ENCODE measurements at places on chromosomes 6 and 20.
A peak's percentile ranks its signal among the peaks of the same experiment; 100 is the strongest.

DNA sequence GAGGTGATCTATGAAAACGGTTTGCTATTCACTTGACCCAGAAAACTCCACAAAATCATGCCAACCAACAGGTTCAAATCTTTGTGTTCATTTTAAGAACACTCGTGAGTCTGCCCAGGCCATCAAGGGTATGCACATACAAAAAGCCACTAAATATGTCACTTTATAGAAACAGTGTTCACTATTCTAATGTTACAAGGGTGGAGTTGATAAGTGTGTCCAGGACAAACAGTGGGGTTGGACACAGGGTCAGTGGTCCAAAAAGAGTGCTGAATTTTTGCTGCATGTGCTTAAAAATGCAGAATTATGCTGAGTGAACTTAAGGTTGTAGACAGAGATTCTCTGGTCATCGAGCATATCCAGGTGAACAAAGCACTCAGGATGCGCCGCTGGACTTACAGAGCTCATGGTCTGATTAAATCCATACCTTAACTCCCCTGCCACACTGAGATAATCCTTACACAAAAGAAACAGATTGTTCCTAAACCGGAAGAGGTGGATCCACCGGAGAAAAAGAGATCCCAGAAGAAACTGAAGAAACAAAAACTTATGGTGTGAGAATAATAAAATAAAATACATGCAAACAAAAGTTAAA lies 23.5 kb downstream of the KIAA0408 start:
- no peak for DNase-seq

GRCh38 chr6:106510090-106510970 lies 119.0 kb downstream of the RTN4IP1 start:
- DNase-seq: peak; percentile 85

DNA sequence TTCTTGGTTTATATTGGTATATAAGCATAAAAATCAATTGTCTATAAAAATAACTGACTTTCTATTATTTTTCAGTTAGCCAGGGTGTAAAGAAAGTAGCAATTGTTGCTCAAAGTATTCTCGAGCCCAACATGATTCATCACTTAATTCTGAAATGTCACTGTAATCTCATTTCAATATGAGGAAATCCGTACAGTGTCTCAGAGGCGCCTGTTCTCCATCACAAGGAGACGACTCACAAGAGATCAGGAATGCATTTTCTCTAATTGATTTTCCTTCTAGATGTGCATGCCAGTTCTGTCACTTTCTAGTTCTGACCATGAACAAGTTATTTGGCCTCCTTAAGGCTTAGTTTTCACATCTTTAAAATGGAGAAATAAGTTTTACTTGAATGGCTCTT lies 753.1 kb downstream of the MAFB start:
- DNase-seq: no peak

- DNase-seq: no peak
Observed at GRCh38 chr6:69784595-69785377, 12.0 kb downstream of the LMBRD1 start.

GRCh38 chr6:106608080-106608668 lies 21.1 kb downstream of the RTN4IP1 start:
- peak; percentile 59 for DNase-seq
